ENCODE measurements at places on chromosomes 4 and X.
A peak's percentile ranks its signal among the peaks of the same experiment; 100 is the strongest.

DNA sequence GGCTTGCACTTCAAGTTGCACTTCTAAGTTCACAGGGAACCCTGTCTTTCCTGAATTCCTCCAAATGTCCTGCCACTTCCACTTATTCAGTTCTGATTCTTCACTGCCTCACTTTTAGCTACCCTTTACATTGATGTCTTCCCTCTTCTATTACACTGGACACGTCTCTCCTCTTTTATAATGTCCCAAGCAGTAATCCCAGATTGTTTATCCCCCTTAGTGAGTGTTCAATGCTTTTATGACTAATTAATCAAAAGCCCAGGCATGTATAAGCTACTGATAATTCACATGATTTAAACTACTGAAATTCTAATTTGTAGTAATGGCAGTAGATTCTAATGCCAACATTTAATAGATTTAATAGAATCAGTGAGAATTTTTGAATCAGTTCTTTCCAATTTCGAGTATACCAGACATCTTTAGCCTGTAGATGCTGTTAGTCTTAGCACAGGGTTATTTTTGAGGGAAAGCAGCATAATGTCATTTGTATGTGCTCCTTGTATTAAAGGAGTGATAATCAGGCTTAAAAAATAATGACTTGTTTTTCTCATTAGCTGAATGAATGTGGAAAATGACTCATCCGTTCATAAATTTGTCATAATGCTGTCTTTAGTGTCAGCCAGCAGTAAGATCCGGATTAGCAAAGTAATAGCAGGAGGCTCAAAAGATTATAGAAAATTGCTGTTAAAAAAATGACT lies 703.1 kb downstream of the CENPC start:
- no peak for DNase-seq

DNA sequence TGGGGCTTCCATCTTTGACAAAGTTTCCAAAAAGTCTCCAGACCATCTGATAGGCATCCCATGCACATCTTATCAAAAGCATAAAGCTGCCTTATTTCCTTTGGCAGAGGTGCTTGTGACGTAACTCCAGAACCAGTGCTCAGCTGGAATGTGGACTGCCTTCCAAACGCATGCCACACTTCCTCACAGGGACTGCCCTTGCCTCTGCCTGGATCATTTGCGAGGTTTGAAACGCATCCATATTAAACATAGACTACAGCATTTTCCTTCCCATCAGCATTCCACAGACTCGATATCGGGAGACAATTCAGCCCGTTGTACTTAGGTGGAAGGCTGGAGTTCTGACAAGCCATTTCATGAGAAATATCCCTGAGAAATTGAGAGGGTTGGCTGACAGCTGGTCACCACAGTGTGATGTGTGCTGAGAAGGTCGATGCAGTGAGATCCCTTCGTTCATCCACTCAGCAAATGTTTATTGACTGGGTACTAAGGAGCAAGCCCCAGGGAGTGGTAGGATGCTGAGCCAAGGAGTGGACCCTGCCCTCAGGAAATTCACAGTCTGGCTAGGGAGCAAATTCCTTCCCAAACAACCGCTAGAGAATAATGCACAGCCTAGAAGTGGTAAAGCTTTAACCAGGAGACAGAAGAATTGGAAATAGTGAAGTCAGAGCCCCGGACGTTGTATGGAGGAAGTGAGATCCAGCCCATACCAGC lies 376.0 kb downstream of the BCOR start:
- no peak for DNase-seq

GRCh38 chrX:17170973-17171372 lies 204.0 kb upstream of the NHS start:
- DNase-seq, result no peak

DNA sequence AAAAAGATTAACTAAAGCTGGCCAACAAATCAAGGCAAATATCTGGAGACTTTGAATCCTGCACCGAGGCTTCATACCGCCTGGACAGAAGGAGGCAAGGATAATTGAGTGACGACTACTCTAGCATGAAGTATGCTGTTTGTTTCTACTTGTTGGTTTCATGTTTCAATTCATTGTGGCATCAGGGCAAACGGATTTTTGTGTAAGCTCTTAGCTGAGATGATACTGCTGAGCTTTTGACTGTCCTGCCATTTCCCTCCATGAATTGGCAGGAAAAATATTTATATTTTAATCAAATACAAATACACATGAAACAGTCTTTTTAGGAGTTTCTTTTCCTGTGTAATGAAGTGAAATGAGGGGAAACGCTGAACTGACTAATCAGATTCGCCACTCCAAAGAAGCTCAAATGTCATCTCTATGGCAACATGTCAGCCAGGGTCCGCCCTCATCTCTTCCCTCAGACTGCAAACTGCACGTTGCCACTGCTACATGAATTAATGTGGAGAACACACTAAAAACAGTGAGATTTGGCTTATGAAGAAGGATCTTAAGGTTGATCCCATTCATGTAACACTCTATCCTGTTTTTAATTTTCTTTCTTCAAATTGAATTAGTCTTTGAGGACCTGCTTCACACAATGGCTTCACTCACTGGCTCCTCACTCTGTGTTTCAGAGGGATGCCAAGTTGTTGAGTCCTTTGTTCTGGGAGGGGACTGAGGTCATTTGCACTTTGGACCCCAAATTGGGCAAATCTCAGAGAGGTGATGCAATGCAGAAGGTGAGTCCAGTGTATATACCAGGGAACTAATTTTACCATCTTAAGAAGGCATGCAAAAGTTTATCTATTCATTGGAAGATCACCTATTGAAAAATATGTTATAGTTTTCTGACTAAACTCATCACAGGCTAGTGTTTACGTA lies 149.6 kb upstream of the MID1 start:
- DNase-seq, result no peak

DNA sequence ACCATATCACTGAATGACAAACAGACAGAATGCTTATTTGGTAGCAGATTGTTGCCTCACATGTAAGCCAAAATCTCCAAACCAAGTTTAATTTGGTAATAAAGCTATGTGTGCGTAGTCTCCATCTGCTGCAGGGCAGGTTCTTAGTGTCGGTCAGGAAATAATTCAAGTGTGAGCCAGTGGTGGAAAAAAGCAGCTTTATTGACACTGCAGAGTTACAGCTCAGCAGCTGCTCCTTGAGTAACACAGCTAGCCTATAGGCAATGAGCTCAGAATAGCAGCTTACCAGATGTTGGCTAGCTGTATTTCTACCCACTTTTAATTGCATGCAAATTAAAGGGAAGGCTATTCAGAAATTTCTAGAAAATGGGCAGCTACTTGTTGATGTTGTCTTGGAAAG lies 757.8 kb upstream of the HS3ST1 start:
- DNase-seq, result no peak

- peak; percentile 0 for DNase-seq
These were observed 133.3 kb upstream of the MBNL3 start for GRCh38 chrX:132622130-132622529.

DNA sequence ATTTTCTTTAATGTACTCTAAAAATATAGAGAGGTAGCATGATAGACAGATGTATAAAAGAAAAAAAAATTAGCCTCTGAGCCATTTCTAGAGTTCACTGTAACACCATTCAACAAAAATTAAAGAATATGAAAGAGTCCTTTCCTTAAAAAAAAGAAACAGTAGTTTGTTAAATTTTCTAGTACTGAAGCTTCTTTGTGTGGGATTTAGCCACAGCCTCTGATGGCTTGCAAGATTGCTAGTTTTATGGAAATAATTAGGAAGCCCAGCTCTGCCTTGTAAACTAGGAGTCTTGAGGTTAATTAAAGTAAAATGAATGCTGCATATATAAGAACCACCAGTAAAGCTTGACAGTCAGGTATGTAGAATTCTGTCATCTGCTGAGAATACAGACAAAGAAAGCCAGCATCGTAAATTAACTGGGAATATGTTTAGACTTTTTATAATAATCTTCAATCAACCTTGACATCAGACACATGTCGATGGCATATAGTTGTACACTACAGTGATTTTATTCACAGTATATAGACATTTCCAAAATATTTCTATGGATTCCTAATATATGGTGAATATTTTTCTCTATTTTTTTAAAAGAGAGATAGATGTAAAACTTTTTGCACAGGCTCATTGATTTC lies 44.8 kb upstream of the NEIL3 start:
- no peak for DNase-seq
